ENCODE measurements at places on chromosomes 11 and 22.
A peak's percentile ranks its signal among the peaks of the same experiment; 100 is the strongest.

DNA sequence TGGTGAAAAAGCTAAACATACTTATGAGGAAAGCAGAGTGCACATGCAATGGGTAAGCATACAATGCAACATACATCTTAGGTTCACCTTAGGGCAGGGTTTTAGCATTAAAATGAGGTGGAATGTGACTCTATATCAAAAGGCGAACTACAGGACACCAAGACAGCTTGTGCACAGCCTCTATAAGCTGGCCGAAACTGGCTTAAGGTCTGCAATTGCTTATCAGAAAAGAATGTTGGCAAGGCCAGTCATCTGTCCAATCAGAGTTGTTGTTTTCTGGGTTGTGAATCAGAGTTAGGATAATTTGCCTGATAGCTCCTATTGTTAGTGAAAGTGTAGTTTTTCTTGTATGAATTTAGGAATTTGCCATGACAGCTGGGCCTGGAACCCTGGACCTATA lies 76.5 kb downstream of the LRRC4C start:
- DNase-seq = no peak

- DNase-seq = peak; percentile 83
Observed at GRCh38 chr11:45794169-45794568, 10.8 kb upstream of the SLC35C1 start.

DNA sequence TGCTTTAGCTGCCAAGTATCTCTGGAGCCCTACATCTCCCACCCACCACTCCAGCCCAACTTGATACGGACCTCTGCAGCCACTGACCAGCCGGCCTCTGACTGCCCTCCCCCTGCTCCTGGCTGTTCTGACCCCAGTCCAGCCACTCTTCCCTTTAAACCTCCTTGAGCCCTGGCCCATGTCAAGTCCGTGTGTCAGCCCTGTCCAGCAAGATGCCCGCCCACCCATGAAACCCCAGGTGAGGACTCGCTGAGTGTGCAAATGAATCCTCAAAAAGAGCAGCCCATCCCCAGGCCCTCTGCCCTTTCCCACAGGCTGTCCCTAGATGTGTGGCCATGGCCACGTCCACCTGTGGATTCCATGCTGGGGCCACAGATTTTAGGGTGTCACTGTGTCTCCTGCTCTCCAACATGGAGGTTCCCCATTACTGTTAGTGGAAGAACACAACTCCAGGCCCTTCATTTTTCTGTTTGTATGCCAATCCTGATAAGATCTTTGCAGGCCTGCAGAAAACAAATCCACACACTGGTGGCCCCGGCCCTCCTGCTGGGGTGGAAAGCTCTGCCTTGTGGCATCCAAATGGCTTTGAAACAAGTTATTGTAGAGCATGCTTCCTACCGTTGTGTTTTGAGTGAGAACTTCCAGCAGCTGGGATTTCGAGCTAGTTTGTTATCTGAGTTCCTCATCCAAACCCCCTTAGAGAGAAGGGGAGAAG lies 22.7 kb upstream of the ADORA2A start:
- DNase-seq = no peak

DNA sequence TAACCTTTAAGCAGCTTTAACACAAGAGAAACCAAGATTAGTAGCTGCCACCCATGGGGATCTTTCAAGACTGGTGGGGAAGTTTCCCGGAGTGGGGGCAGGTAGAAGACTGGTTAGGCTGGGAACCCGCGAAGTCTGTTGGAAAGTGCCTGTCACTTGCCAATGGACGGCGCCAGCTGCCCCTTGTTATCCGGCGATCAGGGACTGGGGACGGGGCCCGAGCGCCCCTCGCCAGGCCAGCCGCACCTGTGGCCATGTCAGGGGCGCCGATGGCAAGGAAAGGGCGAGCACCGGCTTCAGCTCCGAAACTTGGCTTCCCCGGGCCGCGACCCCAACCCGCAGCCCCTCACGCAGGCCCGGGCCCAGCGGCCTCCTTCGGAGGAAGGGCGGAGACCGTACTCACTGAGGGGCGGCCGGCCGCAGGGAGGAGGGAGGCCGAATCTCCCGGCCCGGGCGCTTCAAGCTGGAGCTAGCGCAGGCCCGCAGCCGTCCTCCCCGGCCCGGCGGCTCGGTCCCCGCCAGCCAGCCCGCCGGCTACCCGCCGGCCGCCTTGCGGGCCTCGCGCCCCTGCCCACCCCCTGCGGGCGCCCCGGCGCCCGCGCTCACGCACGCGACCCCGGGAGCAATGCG lies 539 bp downstream of the EIF4ENIF1 start:
- DNase-seq = peak; percentile 39

- peak; percentile 84 for DNase-seq
Observed at GRCh38 chr22:39748877-39749276, 144.7 kb downstream of the ENTHD1 start.

- DNase-seq = no peak
Observed at GRCh38 chr11:133176748-133177147, 355.6 kb downstream of the OPCML start.

- DNase-seq = no peak
Observed at GRCh38 chr11:122813894-122814270, 24.4 kb upstream of the CRTAM start.

- DNase-seq = peak; percentile 95
Observed at GRCh38 chr11:119389611-119390254, 8.2 kb upstream of the USP2 start.

DNA sequence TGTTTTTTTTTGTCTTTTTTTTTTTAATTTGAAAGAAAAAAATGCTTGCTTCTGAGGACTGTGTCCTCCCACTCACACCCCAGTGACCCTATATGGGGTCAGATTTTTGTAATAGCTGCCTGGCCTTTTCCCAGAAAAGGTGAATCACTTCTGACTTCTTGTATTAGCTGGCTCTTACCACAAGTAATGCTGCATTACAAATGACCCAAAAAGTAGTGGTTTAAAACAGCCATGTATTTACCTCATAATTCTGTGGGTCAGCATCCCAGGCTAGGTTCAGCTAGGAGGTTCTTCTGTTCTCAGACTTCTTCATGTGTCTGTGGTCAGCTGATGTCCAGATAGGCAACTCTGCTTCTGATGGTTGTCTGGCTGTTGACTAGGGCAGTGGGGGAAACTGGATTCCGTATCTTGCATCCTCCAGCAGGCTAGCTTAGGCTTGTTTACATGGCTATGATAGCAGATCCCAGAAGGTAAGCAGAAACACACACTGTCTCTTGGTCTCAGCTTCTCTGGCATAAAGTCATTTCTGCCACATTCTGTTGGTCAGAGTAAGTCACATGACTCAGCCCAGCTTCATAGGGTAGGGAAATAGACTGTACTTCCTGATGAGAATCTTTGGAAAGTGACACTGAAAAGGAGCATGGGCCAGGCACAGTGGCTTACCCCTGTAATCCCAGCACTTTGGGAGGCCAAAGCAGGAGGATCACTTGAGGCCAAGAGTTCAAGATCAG lies 19.5 kb downstream of the LHFPL7 start:
- peak; percentile 8 for DNase-seq

All from DMS53 (cell line).